ENCODE measurements at places on chromosomes 5 and 9. TPM values are rescaled to one million over a fixed set of nuclear protein-coding genes. Genes with fewer than 3 reads are reported as not detected.

DNA sequence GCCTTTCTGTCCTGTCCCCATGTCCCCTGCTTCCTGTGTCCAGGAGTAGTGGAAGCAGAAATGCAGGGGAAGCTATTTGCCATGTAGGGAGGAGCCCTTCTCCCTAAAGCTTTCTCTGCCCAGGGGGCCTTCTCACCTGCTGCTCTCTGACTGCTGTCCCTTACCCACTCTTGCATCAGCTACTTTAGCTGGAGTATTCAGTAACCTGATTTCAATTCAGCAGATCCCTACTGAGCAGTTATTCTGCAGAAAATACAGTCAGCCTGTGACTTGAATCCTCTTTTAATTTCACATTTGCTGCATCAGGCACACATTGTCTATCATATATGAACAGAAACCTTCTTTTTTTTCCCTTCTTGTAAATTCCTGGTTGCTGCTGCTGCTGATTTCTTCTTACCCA, 90.4 kb downstream of the MVB12B start:
- no peak for DNase-seq

GRCh38 chr5:133468596-133468995, 143.7 kb downstream of the FSTL4 start:
- DNase-seq: no peak

GRCh38 chr9:37197158-37198038, 77.0 kb downstream of the ZCCHC7 start:
- peak; percentile 77 for DNase-seq

GRCh38 chr5:149072791-149073190, 9.9 kb upstream of the SH3TC2 start:
- no peak for DNase-seq

DNA sequence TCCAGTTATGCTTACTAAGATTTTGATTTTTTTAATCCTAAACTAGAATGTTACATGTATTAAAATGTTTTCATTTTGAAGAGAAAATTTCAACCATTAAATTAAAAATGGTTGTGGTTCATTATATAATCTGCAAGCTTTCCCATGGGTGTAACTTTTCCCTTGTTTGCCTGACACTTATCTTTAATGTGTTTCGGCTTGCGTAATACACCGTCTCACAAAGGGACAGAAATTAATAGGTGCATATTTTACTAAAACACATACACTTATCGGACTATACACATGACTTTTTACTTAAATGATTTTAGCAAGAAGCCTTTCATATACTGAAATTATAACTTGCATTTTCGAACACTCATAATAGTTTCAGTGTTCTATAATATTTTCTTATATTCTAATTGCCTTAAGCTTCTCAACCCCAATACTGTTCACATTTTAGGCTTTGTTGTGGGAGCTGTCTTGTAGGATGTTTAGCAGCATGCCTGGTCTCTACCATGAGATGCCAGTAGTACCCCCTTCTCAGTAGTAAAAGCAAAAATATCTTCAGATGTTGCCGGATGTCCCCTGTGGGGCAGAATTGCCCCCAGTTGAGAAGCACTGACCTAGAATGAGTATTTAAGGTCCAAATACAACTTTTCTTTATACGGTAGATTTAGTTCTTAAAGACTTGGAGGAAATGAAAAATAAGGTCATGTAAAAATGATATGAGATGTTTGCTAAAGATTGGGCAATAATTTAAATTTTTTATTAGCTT, 28.6 kb downstream of the UGCG start:
- DNase-seq: no peak

- DNase-seq: no peak
Measured at GRCh38 chr9:22160221-22160620, 151.1 kb upstream of the CDKN2B start.

DNA sequence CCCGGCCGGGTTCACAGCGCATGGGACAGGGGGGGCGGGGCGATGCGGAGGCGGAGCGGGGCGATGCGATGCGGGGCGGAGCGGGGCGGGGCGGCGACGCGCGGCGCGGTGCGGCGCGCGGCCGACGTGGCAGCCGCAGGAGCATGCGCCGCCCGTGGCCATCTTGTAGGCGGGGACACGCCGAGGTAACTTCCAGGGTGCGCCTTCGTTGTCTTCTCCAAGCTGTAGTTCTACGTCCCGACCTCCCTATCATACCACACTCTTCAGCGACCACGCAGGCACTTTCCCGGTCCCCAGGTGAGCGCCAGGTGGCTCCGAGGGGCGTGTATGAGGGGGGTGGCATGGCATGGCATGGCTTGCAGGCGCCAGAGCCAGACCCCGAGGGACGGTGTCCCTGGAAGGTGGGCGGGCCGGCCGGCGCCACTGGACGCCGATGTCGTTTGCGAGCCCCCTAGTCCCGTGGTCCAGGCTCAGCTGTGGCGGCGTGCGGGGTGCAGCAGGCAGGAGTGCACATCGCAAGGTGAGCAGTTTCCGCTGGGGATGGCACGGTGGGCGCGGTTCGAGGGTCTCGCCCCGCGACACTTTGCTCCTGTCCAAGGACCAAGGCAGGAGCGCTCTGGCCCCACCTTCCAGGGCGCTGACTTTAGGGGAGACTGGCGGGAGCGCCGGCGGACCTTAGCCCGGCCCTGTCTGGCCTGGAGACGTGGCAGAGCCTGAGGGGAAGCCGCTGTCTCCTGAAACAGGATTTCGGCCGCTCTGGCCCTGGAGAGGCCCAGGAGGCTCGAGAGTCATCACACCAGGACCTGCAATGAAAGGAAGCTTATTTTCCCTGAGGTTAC, at the start of gene PRRC1:
Gene PRRC1, plus strand, starts transcription at position 161 of the 839 bp plus-strand sequence. CDS start 5,840 bp downstream, outside the sequence.
- peak; percentile 71 for DNase-seq

DNA sequence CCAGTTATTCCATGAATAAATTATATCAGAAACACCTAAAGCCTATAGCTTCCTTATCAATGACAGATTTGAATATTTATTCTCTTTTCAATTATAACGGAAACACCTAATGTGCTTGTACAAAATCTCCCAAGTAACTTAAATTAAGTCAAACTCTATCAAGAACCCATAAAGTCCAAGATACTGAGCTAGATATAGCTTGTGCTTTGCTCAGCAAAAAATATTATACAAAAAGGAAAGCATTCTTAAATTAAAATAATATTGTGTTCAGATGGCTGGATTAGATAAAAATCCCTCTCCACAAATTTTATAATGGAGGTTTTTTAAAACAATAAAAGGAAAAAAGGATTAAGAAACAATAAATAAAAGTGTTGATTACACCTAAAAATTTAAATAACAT, 23.7 kb downstream of the NADK2 start:
- no peak for DNase-seq

DNA sequence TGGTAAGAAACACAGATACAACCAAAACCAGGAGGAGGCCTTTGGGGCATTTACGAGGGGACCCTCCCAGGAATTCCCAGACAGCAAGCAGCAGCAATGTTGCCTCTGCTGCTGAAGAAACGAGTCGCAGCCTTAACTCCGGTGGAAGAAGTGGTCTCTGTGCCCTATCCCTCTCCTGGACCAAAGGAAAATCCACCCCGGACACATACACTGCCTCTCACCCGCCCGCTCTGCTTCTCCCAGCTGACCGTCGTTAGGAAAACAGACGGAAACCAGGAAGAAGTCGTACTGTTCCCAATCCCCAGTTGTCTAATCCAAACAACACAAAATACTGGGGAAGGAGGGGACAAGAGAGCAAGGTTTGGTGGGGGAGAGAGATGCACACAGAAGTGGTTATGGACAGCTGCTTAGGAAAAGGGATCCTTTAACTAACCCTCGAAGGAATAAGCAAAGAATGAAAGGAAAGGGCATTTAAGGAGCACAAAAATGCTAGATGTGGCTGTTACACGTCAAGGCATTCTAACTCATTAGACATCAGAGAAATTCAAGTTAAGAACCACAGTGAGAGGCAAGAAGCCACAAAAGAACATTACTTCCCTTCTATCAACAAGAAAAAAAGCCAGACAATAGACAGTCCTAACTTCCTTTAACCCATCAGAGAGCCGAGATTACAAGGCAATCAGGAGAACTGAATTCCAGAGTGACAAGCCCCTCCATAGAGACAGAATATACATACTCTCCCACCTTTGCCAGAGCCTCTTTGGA, 71.9 kb downstream of the ACTL7B start:
- no peak for DNase-seq

The SLC24A2 gene
- polyA plus RNA-seq: not detected

The HAND1 gene
- not detected for polyA plus RNA-seq
